ENCODE measurements at places on chromosomes 11 and 22. TPM values are rescaled to one million over a fixed set of nuclear protein-coding genes. Genes with fewer than 3 reads are reported as not detected.

Gene MUC15
- total RNA-seq: not detected

Gene TMX2
- 79.8 TPM for total RNA-seq

Gene CLDN5
- total RNA-seq: 1.7 TPM

Gene POTEH
- total RNA-seq: not detected

- DNase-seq: no peak
These were observed 5.4 kb upstream of the APOL2 start for GRCh38 chr22:36244522-36245391.

GRCh38 chr11:115385226-115385625 is 119.0 kb downstream of the CADM1 start:
- no peak for DNase-seq

- DNase-seq: no peak
These were observed 14.5 kb downstream of the NARS2 start for GRCh38 chr11:78560153-78560552.

Gene SOX10
- total RNA-seq: not detected

Gene SCUBE1
- 0.82 TPM for total RNA-seq

- DNase-seq: no peak
These were observed 5.1 kb downstream of the FAM118B start for GRCh38 chr11:126216526-126217305.

DNA sequence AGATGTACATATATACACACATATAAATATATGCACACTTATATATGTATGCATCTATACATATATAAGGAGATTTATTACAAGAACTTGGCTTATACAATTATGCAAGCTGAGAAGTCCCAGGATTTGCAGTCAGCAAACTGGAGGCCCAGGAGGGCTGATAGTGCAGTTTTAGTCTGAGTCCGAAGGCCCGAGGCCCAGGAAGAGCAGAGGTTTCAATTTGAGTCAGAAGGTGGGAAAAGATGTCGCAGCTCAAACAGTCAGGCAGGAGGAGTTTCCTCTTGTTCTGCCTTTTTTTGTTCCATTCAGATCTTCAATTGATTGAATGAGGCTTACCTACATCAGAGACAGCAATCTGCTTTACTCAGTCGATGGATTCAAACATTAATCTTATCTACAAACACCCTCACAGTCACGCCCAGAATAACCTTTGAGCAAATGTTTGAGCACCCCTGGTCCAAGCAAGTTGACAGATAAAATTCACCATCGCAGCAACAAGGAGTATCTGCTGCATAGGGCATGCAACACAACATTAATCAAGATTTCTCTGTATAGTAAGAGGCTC is 4.0 kb upstream of the SGSM1 start:
- DNase-seq: no peak

- DNase-seq: no peak
These were observed 22.3 kb downstream of the CBX7 start for GRCh38 chr22:39130152-39130704.

Gene LGALS12
- total RNA-seq: not detected

DNA sequence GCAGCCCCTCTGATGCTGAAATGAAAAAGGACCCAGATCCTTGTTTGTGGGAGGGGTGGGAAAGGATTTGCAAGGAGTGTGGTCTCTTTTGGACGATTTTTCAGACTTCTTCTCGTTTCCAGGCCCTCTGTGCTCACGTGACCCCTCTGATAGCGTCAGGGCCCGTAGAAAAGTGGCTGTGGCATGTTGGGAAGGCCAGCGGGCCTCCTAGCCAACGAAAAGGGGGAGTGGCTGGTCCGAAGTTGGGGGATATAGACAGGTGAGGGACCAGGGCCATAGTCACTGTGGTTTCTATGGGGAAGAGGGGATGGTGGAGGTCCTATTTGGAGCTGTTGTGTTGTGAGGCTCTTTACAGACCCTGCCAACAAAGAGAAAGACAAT is 6.6 kb downstream of the PARVB start:
- DNase-seq: no peak

Gene OR51B2
- total RNA-seq: not detected

- no peak for DNase-seq
These were observed 13.7 kb upstream of the ST3GAL4 start for GRCh38 chr11:126341760-126342161.

Gene ACR
- total RNA-seq: not detected

Gene TBX10
- not detected for total RNA-seq

- DNase-seq: no peak
These were observed 584.0 kb downstream of the KCNA4 start for GRCh38 chr11:29432719-29433325.

Data from kidney epithelial cell (primary cell).